Head of caudate nucleus (tissue), 42 donors: ENCODE measurements at places on chromosomes 3 and 15.

- no peak for DNase-seq
Measured at GRCh38 chr3:13495351-13495813, 15.3 kb downstream of the HDAC11 start.

- DNase-seq = no peak
Measured at GRCh38 chr15:53693729-53694475, 65.6 kb downstream of the WDR72 start.

DNA sequence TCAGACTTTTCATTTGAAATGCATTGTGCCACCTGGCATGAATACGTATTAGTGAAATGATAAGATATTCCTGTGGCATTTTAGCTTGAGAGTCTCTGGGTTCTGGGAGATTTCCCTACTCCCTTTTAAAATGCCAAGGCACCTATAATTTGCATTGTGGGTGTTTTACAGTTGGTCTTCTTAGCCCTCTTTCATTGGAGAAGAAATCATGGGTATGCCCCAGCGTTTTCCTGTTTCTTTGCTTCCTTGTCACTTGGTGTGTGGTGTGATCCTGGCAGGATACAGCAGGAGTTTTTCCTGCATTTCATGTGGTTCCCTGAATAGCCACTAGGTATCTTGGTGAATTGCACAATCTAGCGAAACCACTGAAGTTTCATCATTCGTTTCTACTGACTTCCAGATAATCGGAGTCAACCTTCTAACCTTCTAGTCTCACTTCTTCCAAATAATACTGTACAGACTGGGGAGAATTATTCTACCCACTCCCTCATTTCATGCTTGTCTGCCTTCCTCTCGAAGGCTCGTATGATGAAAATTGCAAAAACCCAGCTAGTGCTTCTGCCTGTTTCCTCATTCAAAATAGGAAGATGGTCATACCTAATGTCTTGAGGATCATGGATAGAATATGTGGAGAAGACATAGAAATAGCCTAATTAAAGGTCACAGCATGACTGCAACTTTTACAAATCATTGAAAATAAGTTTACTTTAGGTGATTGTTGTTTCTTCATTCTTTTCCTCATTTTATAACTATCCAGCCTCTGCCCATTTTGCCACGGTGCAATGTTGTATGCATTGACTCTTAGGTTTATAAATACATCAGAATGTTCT is 2.6 kb downstream of the BHLHE40 start:
- no peak for DNase-seq

GRCh38 chr3:82217571-82217970 is 456.1 kb upstream of the GBE1 start:
- DNase-seq = no peak

DNA sequence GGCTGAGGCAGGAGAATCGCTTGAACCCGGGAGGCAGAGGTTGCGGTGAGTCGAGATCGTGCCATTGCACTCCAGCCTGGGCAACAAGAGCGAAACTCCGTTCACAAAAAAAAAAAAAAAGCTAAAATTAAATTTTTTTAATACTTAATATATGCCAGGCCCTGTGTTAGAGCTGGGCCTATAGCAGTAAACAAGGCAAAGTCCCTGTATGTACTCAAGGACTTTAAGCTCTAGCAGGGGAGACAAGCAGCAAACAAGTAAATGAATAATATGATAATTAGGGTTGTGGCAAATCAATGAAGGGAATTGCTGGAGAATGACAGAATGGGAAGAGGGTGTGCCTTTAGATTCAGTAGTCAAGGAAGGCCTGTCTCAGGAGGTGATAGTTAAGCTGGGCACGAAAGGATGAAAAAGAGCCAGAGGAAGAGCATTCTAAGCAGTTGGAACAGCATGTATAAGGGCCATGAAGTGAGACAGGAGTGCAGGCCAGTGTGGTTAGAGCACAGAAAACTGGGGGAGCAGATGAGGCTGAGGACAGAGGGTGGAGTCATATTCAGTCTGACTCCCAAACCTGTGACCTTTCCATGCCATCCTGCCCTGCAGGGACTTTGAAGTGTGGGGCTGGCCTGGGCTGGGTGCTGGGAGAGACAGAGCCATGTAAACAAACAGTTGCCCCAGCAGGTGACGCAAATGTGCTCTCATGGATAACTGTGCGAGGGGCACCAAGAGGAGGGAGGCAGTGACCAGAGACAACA is 6.6 kb upstream of the RAF1 start:
- no peak for DNase-seq

GRCh38 chr3:66561367-66561766 is 60.5 kb upstream of the LRIG1 start:
- DNase-seq = no peak

DNA sequence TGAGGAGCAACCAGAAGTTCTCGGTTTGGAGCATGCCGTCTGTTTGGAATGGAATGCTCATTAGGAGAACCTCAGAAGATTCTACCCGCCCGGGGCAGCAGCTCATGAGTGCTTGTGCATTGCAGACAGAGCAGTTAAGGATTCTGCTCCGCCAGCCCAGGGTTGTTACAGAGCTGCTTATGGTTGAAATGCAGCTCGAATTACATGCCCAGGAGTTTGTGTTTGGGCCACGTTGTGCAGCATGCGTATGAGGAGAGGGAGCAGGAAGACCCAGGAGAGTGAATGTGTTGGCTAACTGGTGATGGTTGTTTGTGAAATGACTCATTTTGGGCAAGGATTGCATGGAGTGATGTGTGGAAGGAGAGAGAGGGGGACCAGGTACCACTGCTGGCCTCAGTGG is 9.0 kb downstream of the FGD5 start:
- DNase-seq = no peak

- no peak for DNase-seq
Measured at GRCh38 chr15:65836665-65837064, 32.6 kb upstream of the RAB11A start.

- no peak for DNase-seq
Measured at GRCh38 chr15:54273928-54274327, 295.7 kb downstream of the UNC13C start.
